ENCODE measurements at places on chromosomes 7 and 10. TPM values are rescaled to one million over a fixed set of nuclear protein-coding genes. Genes with fewer than 3 reads are reported as not detected.

DNA sequence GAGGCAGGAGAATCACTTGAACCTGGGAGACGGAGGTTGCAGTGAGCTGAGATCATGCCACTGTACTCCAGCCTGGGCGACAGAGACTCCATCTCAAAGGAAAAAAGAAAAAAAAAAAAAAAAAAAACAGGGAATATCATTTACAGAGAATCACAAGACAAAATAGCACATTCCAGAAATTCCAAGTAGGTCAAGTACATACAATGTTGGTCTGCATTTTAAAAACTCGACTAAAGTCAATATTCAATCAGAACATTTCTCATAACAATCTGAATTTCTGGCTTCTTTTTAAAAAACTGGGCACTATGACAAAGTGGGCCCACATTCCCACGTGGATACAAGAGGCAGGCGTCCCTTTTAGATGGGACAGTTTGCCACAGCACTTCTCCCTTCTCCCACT is 12.8 kb downstream of the ZC3HAV1L start:
- no peak for DNase-seq

DNA sequence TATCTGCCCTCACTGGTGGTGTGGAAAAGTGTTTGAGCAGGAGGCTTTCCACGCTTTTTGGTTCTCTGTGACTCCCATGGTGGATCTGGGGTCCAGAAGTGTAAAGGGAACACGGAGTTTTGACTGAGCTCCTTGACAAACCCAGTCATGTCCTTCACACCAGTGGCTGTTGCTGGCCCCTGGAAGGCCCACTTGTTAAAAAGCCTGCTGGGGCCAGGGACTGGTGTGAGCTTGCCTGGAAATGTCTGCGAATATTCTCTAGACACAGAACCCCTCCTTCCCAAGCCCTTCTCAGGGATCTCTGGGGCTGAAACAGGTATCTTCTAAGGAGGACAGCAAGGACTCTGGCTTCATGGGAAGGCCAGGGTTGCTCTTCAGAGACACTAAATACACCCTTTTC is 343.0 kb downstream of the TCERG1L start:
- no peak for DNase-seq

DNA sequence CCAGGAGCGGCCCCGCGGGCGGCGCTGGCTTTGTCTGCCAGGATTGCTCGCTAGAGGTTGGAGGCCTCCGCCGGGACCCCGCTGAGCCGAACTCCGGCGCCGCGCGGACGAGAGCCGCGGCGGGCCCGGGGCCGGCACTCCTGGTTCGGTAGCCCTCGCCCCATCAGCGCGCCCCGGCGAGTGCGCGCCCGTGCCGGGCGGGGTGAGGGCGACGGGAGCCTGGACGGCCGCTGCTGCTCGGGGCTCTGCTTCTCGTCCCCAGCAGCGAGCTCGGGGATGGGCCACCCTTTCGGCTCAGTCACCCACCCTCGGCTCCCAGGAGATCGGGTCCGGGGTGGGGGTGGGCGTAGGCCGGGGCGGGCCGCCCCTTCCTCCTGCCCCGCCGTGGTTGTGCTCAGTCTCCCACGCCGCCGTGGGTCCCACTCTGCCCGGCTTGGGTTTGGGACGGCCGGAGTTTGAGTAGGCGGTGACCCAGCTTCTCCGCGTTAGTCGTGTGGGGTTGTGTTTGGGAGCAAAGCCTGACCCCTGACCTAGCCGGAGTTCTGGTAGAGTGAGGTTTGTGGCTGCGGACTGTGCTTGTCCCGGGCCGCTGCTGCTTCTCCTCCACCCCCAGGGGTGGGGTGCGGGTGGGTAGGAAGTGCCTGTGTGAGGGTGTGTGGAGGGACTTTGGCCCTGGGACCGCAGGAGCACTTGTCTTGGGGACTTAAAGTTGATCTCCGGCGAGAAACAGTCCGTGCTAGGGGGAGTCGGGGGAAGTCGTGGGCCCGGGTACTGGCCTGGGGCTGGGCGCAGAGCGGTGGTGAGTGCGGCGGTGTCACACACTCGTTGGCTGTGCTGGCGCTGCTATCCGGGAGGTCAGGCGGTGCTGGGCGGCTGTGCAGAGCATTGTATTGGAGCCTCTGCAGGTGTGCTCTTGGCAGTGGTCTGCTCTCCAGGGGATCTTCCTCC is 677 bp downstream of the TSPAN14 start:
- no peak for DNase-seq

DNA sequence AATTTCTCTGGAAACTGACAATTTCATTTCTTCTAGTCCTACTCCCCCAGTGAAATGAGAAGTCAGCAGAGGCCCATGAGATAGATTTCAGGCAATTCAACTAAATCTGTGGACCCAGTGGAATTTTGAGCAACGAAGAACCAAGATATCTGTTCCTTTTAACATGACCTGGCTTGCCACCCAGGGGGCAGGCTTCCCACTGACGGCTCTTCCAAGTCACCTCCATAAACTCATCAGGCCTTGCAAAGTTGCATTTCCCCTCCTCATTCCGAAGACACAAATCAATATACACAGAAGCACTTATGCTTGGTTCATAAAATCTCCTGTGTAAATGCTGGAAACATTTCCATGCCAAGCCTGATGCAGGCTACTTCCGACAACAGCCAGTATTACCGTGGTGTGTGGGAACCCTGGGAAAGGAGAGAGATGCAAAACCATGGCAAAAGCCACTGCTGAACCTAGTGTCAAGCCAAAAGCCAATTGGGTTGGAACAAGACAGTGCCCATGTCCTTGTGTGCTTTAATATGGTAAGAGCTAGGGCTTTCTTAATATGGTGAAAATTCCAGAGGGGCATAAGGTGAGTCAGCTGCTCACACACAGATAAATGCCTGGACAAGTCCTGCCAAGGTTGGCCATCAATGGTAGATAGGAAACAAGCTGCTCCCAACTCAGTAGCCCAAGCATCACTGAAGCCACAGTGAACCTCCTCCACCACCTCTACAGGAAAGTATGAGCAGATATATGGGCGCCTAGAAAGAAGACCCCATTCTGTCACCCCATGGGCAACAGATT is 1.6 kb downstream of the FRMD4A start:
- DNase-seq: no peak

CPA1 gene
- total RNA-seq: not detected

GRCh38 chr7:107898997-107899594 is 8.1 kb downstream of the DLD start:
- no peak for DNase-seq

LIPN gene
- total RNA-seq: not detected

GRCh38 chr10:73439605-73440312 is 6.4 kb upstream of the MSS51 start:
- no peak for DNase-seq

SH2B2 gene
- 0.52 TPM for total RNA-seq

AGAP9 gene
- 2.8 TPM for total RNA-seq

GRCh38 chr7:135801045-135801693 is 52.6 kb upstream of the FAM180A start:
- peak; percentile 53 for DNase-seq

DNA sequence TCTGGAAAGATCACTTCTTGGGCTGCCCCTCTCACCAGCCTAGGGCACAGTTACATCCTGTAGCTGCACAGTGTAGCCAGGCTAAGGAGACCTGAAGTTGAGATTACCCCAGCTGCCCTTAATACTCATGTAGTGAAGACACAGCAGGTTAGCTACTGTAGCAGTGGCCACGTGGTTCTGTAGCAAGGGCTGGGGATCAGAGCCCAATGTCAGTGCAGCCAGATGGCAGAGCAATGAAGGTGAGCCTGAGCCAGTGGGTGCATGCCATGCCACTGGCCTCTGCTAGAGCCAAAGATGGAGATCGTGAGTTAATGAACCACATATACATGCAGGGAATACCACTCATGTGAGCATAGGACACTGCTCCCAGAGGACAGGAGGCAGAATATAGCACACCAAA is 15.5 kb downstream of the AMPH start:
- no peak for DNase-seq
